ENCODE measurements at places on chromosomes 13 and 19.

DNA sequence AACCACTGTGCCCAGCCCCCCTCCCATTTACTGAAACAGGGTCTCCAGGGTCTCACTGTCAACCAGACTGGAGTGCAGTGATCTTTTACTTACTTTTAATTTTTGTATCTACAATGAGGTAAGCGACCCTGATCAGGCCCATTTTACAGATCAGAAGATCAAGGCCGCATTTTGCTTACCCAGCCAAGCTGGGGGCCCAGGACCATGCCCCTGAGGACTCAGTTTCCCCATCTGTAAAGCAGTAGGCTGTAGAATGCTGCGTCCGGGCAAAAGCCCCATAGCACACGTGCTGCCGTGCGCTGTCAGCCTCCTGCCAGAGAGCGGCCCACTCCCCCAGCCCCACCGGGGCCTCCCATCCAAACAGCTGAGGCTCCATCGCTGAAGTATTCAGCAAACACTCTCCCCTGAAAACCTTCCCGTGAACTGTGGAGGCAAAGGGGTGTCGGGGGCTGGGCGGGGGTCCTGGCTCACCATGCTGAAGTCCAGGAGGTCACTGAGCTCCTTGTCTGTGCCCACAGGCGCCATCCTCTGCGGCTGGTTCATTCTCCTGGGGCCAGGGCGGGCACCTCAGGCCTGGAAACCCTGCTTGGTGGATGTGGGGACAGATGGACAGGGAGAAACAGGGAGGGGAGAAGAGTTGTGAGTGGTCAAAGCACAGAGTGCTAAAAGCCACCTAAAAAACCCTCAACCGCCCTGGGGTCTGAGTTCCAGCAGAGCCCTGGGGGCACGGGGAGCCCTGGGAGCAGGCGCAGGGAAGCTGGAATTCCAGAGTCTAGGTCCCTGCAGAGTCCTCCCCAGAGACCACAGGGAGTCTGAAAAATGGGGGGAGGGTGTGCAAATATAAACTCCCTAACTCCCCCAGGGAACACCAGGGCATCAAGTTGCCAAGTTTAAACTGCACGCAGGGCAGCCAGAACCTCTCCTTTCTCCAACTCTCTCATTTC is 2.4 kb downstream of the TCF3 start:
- no peak for DNase-seq

DNA sequence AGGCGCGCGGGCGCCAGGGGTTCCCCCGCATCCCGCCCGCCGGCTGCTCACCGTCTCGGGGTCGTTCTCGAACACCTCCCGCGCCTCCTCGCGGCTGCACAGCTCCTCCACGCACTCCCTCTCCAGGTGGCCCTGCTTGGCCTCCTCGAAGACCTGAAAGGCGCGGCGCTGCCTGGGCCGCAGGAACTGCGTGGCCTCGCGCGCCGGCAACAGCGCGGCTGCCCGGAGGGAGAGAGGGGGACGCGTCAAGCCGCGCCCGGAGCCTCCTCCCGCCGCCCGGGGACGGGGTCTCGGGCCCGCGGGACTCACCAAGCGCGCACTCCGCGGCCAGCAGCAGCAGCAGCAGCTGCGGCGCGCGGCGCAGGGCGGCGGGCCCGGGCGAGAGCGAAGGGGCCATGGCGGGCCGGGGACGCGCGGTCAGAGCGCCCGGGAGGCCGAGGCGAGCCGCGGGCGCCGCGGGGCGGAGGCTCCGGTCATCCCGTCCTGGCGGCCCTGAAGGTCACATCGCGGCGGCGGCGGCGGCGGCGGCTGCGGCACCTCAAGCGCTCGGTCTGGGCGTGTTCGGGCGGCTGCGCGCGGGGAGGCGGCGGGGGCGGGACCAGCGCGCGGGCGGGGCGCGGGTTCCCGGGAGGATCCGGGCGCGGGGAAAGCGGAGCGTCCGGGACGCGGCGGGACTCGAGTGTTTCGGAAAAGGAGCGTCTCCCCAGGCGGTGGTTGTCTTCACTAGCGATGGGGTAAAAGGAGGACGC is at the start of gene GAS6:
GAS6 (minus strand) TSS at position 553 of the 749 bp plus-strand sequence; CDS start at position 397, 156 bp downstream.
- DNase-seq = no peak

- DNase-seq = no peak
Observed at GRCh38 chr19:14477418-14478112, 2.4 kb upstream of the PTGER1 start.

DNA sequence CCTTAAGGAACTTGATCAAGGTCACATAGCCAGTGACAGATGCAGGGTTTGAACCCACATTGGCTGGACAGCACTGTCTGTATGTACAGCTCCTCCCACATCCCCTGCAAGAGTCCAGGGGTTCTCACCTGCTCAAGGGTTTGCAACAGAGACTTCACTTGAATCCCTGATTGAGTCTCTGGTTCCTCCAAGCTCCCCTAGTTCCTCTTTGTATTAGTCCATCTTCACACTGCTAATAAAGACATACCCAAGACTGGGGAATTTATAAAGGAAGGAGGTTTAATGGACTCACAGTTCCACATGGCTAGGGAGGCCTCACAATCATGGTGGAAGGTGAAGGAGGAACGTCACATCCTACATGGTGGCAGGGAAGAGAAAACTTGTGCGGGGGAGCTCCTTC is 72.8 kb upstream of the CLDN10 start:
- DNase-seq = no peak

DNA sequence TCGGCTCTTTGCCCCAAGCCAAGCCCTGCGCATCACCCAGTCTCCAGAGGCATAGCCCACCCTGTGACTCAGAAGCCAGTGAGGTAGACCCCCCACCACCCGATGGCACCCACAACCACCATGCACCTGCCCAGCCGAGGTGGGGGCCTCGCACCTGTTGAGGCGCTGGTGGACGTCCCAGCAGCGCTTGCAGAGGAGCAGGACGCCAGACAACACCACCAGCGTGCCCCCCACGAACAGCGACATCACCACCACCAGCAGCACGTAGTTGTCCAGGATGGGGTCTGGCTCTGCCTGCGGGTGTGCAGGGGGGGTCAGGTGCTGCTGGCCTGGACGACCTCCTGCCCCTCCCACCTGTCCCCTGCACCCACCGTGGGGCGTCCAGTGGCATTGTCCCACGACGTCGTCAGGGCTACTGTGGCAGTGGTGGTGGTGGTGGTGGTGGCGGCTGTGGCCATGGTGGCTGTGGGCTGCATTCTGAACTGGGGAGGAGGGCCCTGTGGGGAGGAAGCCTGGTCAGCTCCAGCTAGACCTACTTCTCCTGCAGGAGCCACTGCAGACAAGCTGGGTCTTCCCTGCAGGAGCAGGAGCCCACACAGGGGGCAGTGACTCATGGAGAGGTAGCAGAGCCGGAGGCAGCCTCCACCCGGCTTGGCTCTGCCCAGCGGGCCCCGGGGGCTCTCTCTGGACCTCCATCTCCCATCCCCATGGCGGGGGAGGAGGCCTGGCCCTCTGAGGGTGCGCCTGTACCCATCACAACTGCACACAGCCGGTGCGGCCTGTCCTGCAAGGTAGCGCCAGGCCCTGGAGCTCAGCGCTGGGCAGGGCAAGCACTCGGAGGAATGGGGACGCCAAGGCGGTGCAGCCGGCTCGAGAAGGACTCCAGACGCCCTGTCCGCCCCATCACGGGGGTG is 1.9 kb downstream of the CBARP start:
- DNase-seq = no peak

- no peak for DNase-seq
Observed at GRCh38 chr19:30659638-30660037, 287.5 kb downstream of the ZNF536 start.

DNA sequence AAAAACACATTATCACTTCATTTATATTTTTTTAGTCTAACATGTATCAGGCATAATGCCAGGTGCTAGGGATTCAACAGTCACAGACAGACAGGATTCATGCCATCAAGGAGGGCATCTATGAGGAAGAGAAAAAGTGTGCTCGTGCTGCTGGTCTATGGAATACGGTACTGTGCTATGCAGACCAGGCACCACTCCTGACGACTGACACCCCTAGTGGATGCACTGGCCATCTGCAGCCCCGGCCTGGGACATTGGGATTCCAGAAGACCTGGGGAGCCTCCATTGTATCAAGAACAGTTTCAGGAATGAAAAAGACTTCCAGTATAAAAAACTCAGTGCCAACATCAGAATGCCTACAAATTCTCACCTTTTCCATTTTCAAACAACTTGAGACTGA is 94.0 kb downstream of the KLF12 start:
- DNase-seq = peak; percentile 14

DNA sequence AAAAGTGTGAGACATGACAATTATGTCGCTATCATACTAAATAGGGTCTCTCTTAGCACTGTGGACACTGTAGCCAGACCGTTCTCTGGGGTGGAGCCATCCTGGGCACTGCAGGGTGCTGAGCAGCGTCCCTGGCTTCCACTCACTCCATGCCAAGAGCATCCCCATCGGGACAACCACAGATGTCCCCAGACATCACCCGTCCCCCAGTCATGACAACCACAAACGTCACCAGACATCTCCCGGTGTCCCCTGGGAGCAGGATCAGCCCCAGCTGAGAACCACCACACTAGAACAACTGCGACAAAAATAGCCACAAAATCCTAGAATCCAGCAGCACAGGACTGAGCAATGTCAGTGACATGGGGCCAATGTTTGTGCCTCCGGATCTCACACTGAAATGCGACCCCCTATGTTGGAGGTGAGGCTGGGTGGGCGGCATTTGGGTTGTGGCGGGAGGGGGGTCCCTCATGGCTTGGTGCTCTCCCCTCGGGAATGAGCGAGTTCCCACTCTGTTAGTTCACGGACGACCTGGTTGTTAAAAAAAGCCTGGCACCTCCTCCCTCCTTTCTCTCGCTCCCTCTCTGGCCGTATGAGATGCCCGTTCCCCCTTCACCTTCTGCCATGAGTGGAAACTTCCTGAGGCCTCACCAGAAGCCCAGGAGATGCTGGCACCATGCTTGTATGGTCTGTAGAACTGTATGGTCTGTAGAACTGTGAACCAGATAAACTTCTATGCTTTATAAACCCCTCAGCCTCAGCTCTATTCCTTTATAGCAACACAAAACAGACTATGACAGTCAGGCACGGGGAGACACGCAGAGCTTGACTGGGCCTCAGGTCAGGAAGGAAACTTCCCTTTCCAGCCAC is 93.9 kb downstream of the GADD45B start:
- DNase-seq = no peak

DNA sequence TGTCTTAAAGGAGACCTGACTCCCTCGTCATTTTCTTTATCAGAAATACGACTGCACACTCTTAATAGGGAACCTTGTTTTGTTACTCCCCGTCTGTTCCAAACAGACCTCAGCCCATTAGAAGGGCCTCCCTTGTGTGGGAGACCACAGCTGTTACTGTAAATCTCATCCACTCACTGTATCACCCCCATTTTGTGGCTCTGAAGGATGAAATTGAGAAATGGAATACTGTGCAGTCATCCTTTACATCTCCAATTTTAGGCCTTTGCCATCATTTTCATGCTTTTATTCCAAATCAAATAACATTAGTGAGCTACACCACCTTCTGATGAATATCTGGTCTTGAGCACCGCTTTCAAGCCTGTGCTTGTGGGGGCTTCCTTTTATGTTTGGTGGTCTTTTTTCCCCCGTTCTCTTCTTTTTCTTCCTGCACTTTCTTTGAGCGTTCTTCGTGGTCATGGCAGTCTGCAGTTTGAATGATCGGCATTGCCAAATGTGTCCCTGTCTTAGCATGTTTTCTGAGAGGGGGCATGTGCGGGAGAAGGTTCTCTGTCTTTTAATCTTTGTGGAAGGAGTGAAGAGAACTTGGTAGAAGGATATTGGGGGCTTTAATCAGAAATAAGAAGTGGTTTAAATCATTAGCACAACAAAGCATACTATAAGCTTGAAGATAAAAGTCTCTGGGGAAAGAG is 65.8 kb downstream of the GGACT start:
- DNase-seq = no peak

DNA sequence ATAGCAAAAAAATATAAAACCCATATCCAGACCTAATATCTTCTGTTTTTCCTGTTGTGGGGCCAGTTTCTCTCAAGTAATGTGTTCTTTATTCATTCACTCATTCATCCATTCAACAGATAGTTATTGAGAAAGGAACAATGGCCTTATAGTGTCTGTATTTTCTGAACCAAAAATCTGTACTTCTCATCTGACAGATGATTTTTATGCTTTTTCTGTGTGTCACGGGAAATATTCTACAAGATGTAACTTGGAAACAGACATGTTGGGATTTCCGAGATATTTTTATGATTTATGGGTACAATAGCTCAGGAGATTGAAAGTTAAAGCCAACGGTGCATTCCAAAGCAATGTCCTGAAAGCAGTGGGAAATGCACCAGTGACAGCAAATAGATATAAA is 5.7 kb downstream of the ACOD1 start:
- DNase-seq = no peak

GRCh38 chr13:100566543-100566942 is 22.0 kb downstream of the GGACT start:
- no peak for DNase-seq

DNA sequence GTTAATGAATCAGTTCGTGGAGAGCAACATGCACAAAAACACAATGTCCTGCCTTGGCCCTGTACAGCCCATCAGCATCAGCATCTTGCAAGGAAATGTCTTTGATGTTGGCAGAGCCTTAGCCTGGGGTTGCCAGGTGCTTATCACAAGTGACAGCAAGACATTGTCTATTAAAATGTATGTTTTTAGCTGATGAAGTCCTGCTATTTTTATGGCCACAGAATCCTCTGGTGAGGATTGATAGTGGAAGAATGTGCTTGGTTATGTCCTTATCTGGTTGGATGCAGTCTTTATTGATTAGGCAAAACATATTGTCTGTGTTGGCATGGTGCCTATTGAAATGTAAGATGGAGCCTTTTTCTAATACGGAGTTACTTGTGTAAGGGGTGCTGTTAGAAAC is 1427.0 kb upstream of the MIR17HG start:
- DNase-seq = no peak

GRCh38 chr19:18814063-18814462 is 17.7 kb upstream of the UPF1 start:
- no peak for DNase-seq

GRCh38 chr13:81406022-81406421 is 1065.1 kb upstream of the SPRY2 start:
- DNase-seq = no peak

DNA sequence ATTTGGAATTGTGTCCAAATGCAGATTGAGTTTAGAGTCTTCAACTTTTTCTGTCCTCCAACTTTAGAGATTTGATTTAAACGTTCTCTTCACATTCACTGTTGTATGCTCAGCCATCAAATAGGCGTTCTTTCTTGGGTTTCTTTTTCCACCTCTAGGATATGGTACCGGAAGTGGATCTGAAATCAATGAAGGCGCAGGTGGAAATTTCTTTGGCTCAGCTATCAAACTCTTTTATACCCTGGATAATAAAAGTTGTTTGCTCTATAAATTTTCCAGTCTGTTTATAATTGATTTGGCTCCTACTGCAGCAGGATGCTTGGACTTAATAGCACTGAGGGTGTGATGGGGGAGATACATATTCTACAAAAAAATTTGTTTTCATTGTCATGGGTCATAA is 1.6 kb downstream of the COG3 start:
- no peak for DNase-seq

GRCh38 chr13:20505405-20506366 is 20.0 kb downstream of the CRYL1 start:
- DNase-seq = no peak

DNA sequence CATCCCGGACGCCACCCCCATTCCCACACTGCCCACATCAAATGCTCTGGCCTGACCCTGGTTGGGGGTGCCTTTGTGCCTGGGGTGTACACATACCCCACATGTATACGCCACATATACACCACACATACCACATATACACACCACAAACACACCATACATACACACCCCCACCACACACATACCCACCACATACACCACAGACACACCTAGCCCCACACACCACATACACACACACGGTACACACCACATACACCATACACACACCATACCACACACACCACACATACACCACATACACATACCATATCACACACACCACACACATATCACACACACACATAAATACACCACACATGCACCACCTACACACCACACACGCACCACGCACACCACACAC is 10.2 kb downstream of the ERFL start:
- DNase-seq = no peak
